Fibroblast of the aortic adventitia (primary cell): ENCODE measurements at places on chromosomes 5 and 9. TPM values are rescaled to one million over a fixed set of nuclear protein-coding genes. Genes with fewer than 3 reads are reported as not detected.
A peak's percentile ranks its signal among the peaks of the same experiment; 100 is the strongest.

Gene S100Z
- total RNA-seq, result not detected in 2 replicates

DNA sequence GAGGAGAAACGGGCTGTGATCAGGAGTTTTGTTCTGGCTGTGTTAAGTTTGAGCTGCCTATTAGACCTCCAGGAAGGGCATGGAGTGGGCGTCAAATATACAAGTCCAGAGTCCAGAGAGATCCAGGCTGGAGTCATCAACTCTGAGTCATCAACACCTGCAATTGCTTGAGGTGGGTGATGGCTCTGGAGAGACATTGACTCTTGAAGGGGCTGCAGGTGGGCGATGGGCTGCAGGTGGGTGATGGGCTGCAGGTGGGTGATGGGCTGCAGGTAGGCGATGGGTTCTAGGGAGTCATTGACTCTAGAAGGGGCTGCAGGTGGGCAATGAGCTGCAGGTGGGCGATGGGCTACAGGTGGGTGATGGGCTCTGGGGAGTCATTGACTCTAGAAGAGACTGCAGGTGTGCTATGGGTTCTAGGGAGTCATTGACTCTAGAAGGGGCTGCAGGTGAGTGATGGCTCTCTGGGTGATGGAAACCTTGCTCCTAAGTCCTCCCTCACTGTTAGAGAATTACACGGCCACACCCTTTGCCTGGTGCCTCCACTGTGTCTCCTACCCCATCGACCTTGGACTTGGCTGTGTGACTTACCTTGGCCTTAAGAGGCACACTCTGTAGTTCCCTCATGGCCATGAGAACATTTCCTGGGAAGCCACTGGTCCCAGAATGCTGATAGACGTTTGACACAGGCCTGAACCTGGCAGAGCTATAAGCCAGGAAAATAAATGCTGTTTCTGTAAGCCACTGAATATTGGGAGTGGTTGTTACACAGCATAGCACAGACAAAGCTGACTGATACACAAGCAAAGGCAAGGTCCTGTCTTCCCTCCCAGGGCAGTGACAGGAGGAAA lies 10.4 kb upstream of the FIBCD1 start:
- no peak for DNase-seq

GRCh38 chr9:126222835-126223431 lies 103.7 kb upstream of the MVB12B start:
- DNase-seq, result no peak

DNA sequence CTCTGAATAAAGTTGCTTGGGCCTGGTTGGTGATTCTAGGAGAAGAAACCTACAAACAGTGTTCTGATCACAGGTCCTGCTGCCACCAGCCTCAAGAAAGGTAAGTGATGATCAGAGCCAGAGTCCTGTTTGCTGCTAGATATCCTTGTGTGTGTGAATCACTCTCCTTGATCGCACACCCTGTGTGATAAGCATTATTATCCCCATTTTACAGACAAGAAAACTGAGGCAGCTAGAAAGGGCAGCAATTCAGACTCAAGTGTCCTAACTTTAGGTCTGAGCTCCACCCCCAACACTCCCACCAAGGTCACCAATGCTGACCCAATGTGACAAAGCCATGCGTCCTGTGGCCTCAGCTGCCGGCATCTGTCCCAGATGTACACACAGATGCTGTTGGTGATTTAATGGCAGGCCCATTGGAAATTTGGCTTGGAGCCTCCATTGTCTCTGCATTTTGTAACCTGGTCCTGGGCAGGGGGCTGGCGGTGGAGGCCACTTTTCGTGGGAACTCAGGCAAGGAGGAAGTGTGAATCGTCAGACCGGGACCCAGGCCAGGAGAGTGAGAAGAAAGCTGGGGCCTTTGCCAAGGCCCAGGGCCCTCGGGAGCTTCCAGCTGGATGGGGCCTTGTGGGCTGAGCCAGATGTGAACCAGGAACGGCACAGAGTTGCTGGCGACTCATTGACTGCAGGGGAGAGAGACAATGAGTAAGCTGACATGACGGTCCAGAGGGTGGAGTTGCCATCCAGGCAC lies 29.8 kb upstream of the GGTA1 start:
- peak; percentile 99 for DNase-seq

GRCh38 chr9:37976714-37977477 lies 73.0 kb upstream of the SLC25A51 start:
- DNase-seq, result peak; percentile 93

Gene PRDM9
- not detected in 2 replicates for total RNA-seq

DNA sequence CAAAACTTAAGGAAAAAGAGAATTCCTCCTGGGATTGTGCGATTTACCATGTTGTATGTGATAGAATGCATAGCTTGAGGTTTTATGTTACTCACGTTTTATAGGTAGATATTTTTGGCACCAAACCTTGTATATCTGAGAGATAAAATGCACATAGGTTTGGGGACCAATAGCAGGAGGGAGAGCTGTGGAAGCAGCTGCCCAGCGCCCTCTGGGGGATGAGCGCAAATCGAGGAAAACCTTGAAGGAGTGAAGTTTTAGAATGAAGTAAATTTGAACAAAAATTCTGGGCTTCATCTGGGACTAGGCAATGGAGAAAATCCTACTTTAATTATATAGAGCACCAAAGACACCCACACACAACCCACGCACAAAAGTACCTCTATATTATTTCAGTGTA lies 197.0 kb downstream of the ADCY2 start:
- DNase-seq, result no peak

DNA sequence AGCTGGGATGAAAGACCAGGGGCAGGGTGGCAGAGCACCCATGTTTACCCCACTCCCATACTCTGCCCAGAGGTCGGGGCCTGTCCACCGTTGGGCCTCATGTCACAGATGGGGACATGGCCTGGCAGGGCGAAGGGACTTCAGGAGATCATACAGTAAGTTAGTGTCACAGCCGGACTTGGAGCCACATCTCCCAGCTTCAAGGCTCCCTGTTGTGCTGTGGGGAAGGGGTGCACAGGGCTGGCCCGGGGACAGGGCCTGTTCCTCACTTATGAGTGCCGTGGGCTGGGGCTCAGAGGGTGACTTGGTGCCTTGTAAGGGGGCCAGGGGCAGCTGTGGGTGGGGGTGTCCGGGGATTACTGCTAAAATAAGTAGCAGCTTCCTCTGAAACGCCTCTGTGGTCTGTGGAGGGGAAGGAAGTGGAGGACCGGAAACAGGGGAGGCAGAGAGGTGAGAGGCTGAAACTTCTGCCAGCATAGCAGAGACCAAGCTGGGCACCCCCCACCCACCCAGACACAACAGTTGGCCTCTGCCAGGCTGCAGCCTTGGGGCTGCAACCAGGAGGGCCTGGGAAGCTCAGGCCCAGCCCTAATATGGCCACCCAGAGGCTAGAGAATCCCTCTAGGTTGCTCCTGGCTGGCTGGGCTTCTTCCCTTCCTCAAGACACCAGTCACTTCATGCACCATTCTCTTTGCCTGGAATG lies 41.1 kb upstream of the NEK6 start:
- DNase-seq, result no peak

DNA sequence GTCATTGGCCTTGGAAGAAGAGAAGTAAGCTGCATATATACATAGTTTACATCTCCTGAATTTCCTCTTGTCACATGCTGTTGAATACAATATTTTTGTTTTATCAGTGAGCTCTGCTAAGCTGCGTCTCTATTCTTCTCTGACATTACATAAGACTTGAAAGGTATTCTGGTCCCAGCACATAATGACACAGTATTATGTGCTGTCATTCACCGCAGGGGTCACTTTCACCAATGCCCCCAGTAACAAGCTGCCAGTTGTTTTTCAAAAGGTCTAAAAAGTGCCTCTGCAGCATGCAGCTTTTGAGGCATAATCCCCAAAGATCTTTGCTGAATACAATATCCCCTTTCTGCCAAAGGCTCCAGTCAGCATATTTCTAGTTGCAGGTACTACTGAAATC lies 349.0 kb upstream of the FAM174A start:
- DNase-seq, result no peak

DNA sequence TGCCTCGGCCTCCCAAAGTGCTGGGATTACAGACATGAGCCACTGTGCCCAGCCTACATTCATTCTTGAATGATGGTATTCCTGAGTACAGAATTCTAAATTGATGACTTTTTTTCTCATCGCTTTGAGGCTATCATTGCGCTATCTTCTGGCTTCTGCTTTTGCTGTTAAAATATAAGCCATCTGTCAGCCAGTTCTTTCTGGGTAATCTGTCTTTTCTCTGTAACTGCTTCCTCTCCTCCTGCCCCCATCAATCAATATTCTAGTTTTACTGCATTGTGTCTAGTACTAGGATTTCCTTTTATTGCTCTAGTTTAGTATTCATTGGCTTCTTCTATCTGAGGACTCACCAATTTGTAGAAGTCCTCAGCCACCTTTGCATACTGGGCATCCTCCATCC lies 89.0 kb downstream of the PLPP1 start:
- DNase-seq, result no peak

- DNase-seq, result peak; percentile 62
Measured at GRCh38 chr5:39119404-39120051, 45.3 kb upstream of the RICTOR start.

Gene GRHPR
- 62.4 and 133 TPM in 2 replicates for total RNA-seq

GRCh38 chr9:84917366-84918070 lies 248.0 kb downstream of the NTRK2 start:
- DNase-seq, result no peak

DNA sequence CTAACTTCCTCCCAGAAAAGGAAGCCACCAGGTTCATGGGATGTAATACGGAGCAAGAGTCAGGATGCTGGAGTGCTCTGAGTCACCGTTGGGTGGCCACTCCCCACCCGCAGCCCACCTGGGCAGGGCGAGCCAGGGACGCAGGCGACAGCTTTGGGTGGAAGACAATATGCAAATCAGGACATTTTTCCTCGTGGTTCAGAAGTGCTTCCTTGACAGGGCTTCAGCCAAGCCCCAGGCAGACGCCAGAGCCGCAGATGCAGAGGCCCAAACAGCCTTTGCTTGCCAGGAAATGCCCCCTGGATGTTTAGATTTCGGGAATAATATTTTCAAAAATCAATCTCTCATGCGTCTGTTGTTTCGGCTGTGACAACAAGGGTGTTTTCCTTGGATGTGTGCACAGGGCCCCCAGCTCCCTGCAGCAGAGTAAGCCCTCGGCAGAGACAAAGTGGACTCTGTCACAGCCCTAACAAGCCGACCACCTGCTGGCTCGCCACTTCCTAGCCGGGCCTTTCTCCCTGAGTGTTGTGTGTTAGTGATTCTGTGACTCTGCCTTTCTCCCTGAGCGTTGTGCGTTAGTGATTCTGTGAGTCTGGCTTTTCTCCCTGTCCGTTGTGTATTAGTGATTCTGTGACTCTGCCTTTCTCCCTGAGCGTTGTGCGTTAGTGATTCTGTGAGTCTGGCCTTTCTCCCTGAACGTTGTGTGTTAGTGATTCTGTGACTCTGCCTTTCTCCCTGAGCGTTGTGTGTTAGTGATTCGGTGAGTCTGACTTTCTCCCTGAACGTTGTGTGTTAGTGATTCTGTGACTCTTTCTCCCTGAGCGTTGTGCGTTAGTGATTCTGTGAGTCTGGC lies 11.8 kb upstream of the SLC9A3 start:
- DNase-seq, result no peak

Gene OR1Q1
- 0.81 TPM in 1 of 2 replicates, not detected in the other for total RNA-seq

- no peak for DNase-seq
Measured at GRCh38 chr9:130194378-130194932, 22.3 kb downstream of the NCS1 start.

DNA sequence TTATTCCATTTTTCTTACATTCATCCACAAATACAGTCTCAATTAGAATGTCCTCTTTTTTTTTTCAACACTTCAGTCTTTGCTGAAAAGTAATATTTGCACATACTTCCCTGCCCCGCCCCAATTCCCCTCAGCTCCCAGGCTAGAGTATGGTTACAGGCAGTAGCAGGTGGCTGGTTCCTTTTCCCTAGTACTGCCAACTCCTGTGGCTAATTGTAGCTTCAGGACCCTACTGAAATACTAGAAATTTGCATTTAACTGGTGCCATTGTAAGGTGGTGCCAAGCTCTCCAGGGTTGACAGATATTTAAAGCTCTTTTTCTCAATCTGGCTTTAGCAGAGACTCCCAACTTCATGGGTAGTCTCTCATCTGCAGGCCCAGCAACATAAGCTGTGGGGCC lies 80.3 kb downstream of the FAM81B start:
- DNase-seq, result no peak

- DNase-seq, result no peak
Measured at GRCh38 chr9:23850242-23850689, 24.2 kb upstream of the ELAVL2 start.

DNA sequence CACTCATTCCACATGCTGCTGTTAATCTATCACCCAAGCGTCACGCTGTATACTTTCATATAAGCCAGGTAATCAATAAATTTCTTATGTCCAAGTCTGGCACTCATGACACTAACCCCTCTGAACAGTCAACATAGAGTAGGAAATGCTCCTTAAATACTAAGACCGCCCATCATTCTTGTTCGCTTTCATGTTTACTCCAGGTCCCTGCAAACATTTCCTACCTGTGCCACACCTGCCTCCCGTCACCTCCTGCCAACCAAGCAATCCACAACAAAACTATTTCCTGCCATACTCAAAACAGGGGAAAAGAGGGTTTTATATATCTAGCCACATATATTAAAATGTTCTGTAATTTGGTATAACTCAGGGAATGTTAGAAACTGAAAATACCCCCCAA lies 39.0 kb downstream of the ZFR start:
- no peak for DNase-seq
